ENCODE measurements at places on chromosomes 11 and 22.
A peak's percentile ranks its signal among the peaks of the same experiment; 100 is the strongest.

- DNase-seq: no peak
These were observed 37.6 kb upstream of the DBX1 start for GRCh38 chr11:20197881-20198280.

- peak; percentile 96 for DNase-seq
These were observed 45.6 kb downstream of the DENND5A start for GRCh38 chr11:9219572-9219971.

- no peak for DNase-seq
These were observed 6.4 kb upstream of the ADORA2A start for GRCh38 chr22:24420977-24421343.

GRCh38 chr22:35443790-35444684 lies 44.1 kb downstream of the MCM5 start:
- no peak for DNase-seq

- DNase-seq: no peak
These were observed 180.7 kb downstream of the MPPED1 start for GRCh38 chr22:43592476-43592875.

DNA sequence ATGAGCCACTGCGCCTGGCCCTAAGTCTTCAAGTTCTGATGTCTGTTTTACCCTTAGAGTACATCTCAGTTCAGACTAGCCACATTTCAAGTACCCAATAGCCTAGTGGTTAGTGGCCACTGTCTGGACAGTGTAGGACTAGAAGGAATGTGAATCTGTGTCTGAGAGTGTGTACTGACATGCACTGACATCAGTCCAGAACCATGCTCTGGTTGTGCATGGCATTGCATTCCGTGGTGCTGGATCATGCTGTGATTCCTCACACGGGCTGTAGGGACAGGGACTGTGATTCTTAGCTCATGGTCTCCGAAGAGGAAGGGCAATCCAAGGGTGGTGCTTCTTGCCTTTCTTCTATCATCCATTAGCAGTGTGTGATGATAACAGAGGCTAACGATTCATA lies 41.1 kb downstream of the AMOTL1 start:
- peak; percentile 68 for DNase-seq

GRCh38 chr11:99584830-99585229 lies 564.1 kb downstream of the CNTN5 start:
- no peak for DNase-seq

DNA sequence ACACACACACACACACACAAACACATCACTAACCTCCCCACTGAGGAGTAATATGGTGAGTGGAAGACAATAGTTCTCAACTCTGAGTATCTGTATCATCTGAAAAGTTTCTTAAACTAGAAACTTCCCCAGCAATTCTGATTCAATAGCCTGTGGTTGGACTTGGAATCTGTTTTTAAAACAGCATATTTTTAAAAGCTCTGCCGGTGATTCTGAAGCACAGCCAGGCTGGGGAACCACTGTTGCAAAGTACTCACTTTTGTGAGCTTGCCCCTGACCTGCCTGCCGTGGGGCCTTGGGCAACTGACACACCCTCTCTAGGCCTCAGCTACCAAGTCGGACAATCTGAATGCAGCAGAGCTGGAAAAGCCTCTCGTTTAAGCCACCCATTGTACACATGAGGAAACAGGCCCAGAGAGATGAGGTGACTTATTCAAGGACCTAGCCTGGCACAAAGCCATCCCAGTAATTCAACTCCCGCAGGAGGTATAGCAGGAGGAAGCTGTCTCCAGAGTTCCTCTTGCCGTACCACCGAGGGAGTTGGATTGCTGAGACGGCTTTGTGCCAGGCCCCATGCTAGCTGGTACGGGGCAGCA lies 8.9 kb downstream of the SLC15A3 start:
- no peak for DNase-seq

DNA sequence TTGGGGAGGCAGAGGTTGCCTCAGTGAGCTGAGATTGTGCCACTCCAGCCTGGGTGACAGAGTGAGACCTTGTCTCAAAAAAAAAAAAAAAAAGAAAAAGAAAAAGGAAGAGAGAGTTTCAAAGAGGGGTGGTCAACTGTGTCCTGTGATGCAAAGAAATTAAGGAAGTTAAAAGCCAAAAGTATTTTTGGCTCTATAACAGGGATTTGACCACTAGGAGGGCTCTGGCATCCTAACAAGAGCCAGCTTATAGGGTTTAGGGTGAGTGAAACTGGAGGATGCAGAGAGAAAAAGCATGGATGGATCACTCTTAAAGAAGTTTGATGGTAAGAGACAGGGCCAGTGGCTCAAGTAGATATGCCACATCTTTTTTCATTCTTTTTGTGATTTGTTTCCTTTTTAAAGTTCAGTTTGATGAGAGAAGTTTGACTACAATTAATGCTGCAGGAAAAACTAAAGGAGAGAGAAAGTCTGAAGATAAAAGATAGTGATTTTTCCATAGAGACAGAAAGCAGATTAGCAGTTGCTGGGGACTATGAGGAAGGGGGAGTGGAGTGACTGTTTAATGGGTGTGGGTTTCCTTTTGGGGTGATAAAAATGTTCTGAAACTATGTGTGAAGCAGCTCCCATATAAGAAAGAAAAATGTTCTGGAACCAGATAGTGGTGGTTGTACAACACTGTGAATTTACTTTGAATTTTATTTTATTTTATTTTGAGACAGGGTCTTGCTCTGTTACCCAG lies 11.1 kb upstream of the MICAL2 start:
- no peak for DNase-seq

DNA sequence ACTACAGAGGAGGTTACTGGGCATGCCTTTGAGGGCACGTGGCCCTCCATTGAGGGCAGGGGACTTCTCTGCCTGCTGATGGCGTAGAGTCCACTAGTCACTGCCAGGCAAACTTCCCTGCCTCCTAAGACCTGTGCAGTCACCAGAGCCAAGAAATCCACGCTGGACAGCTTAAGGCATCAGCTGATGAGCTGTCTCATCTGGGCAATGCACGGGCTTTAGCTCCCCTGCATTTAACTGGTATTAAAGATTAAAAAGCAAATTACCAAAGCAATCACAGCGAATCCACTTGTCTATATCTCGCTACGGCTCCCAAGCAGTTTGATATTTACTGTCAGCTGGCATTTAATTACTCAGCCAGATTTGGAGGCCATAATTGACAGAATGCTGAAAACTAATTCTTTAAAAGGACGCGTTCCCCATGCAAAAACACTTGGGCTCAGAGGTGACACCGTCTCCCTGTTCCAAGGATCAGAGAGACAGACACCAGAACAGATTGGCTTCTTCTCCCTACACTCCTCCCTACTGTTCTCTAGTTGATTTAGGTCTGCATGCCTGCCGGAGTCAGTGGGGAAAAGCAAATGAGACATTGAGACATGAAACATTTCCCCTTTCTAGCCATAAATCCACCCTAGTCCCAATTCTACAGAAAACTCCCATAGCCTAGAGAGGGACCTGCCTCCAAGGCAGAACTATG lies 68.5 kb downstream of the SPATA19 start:
- no peak for DNase-seq

DNA sequence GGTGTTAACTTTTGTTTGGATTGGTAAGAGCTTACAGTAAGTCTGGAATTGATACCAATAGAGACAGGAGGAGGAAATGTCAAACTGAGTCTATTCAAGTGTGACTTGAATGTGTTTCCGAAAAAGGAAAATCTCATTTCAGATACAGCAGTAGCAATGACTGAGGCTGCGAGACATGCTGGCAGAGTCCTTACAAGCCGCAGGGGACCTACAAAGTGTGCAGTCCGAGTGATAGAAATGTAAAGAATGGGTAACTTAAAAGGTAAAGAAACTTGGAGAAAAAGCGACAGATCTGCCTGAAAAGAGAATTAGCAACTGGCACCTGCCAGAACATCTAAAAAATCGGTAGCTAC lies 444 bp downstream of the CWF19L2 start:
- no peak for DNase-seq

DNA sequence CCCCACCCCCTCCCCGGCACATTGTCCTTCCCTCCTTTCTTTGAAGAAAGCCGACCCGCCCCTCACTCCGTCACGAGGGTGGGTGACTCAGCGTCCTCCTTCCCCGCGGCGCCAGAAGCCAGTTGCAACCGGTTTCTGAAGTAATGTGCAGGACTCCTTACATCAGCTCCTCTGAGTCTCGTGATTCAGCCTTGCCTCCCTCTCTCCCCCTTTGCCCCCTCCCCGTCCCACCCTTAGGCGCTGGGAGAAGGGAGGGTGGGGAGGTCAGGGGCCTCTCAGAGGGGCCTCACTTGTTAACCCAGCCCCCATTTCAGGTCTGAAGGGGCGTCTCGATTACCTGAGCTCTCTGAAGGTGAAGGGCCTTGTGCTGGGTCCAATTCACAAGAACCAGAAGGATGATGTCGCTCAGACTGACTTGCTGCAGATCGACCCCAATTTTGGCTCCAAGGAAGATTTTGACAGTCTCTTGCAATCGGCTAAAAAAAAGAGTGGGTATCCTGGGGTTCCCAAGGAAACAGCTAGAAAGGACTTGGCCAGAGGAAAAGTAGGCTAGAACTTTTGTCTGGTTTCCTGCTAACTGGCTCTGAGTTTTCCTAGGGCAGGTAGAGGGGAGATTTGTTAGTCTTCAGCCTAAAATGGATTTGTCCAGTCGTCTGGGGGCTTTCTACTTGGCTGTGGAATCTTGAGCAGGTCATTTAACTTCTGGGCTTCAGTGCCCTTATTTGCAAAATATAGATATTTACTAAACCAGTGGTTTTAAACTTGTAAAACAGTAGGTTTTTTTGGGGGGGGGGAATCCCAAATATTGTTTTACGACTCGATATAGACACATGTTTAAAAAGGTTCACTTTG lies 1.1 kb downstream of the SLC3A2 start:
- peak; percentile 98 for DNase-seq

- DNase-seq: peak; percentile 55
These were observed 85.9 kb downstream of the SBF2 start for GRCh38 chr11:10208131-10208575.

GRCh38 chr22:38309614-38310517 lies 7.4 kb downstream of the CSNK1E start:
- DNase-seq: peak; percentile 43

GRCh38 chr11:130827451-130828377 lies 88.6 kb downstream of the SNX19 start:
- peak; percentile 79 for DNase-seq

- no peak for DNase-seq
These were observed 6.0 kb downstream of the FGF19 start for GRCh38 chr11:69697861-69698260.

DNA sequence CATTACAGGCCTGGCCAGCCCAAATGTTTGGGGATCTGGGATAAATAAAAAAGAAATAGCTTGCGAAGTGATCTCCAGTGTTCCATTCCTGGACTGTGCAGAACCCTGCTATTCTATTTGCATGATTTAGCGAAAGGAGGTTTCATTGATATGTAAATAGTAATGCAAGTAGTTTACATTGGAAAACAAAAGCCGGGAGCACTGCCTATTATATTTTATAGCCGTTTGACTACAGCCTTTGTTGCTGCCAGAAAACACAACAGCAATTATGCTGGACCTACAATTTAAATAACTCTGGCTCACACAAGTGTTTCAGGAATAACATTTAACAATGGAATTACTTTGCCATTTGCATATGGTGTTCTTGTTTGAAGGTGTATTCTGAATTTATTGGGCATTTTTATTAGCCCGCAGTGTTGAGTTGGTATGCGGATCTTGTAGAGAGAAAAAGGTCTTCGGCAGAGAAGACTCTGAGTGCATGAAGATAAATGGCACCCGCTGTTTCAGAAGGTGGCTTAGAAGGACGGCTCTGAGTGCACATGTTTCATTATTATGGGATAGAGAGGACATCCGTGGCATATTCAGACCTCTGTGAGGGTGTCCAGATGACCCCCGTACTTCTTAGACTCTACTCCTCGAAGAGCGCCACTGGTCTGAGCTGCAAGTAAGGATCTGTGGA lies 315.0 kb downstream of the BRD1 start:
- DNase-seq: no peak

- no peak for DNase-seq
These were observed 15.2 kb upstream of the TCF20 start for GRCh38 chr22:42285604-42286003.

DNA sequence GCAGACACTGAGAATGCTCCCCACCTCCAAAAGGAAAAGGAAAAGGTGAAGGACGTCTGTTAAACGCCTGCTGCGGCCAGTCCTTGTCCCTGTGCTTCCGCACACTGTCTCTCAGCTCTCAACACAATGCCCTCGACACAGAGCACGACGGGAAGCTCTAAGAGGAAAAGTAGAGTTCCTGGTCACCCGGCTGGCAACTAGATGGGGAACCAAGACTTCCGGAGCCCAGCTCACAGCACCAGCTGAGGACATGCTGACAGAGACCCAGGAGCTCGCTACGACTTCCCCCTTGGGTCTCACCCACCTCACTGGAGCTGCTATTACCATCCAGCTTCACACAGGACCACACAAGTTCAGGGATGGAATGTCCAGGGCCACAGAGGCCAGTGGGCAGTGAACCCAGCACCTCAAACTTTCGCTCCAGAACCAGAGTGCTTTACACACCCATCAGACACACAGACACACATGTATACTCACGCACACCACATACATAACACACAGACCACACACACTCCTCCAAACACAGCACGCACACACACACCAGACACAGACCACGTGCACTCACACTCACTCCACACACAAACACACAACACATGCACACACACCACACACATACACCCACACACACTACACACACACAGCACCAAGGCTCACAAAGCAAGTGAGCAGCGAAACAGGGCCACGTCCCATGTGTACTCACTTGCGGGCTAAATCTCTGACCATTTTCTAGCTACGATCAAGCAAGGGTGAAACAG lies 9.6 kb downstream of the SULT4A1 start:
- DNase-seq: no peak

DNA sequence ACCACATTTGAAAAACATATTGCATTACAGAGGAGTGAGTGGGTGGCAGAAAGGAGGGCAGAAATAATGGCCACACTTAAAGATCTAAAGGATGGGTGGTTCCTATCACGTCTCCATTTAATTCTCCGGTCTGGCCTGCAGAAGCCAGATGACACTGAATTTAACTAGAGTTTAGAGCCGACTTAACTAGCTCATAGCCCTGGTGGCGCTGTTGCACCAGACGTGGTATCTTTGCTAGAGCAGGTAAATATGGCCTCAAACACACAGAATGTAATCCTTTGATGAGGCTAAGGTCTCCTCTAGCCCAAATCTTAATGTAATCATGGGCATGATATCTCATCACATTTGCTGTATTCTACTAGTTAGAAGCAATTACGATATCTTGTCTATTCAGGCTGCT lies 51.5 kb upstream of the GAL start:
- DNase-seq: peak; percentile 28

DNA sequence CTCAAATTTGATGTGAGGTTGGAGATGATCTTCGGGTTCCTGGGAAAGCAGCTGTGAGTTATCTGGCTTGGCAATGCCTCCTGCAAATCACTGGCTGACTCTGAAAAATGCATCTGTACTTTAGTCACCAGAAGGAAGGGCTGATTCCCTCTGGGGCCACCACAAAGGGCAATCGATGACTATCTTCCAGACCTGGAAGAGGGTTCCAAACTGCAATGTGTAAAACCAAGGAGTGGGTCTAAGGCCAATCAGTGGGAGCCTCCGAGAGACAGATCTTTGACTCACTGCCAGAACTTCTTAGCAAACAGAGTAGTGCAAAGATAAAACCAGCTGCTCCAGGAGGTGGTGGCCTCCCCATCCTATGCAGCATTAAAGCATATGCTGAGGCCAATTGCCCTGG lies 29.1 kb upstream of the PAK1 start:
- DNase-seq: peak; percentile 43

GRCh38 chr11:74321487-74322188 lies 10.2 kb upstream of the P4HA3 start:
- peak; percentile 71 for DNase-seq

GRCh38 chr22:28116219-28116673 lies 197.2 kb upstream of the PITPNB start:
- DNase-seq: peak; percentile 95

Data from AG10803 (cell line).